ENCODE measurements at places on chromosomes 2 and 18.

GRCh38 chr18:32472841-32473240 is 2.2 kb upstream of the GAREM1 start:
- no peak for DNase-seq

DNA sequence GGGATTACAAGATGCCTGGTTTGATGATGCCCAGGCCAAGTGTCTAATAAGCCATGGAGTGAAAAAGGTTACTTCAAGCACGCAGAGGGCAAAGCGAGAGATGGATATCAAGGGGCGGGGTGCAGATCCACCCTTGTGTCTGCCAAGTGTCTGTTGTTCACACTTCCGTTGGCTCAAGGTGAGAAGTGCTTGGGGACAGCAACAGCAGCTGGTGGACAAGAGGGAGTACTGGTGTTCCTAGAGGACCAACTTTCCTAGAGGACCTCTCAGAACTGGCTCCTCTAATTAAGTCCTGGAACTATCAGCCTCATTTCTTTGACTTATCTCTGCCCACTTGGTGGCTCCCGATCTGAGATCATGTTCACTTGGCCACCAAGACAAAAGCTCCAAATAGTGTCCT is 299.1 kb downstream of the PRKCE start:
- DNase-seq: no peak

- no peak for DNase-seq
Measured at GRCh38 chr18:45171679-45172191, 443.5 kb upstream of the SLC14A2 start.

- no peak for DNase-seq
Measured at GRCh38 chr18:24023185-24023814, 8.7 kb downstream of the TTC39C start.

DNA sequence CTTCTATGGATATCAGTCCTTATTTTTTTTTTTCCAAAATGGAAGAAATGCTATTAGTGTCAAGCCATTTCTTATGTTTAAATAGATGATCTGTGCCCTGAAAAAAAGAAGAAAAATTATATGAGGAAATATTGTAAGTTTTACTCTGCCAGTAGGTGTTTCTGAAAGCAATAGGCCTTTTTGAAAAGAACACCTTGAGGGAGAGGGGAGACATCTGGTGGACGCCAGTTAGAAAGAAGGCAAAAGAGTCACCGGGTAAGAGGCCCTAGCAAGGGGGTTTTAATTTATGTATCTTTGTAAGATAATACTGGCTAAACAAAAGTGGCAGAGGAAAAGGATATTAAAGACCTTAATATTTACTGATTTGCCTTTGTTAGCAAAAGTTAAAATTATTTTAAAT is 56.1 kb downstream of the DYNAP start:
- no peak for DNase-seq

DNA sequence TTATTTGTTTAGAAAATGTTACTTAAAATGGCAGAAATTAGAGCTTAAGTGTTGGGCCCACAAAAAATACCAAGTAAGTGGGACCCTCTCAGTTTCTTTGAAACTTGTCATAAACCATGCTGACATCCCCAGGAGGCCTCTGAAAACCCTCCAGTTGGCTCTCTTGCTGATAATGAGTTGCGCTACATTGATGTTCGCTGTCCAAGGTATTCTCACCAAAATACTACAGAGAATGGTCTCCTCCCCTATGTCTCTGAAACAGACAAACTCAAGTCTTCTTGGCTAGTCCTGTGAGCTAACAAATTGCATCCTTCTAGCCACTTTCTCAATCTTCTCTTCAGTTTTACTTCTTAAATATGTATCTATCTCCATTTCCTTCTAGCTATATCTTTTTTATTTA is 669.4 kb downstream of the IRS1 start:
- DNase-seq: no peak

- DNase-seq: no peak
Measured at GRCh38 chr2:236576087-236576486, 6.5 kb downstream of the ACKR3 start.

GRCh38 chr2:238220274-238220891 is 16.9 kb upstream of the ILKAP start:
- DNase-seq: no peak

- no peak for DNase-seq
Measured at GRCh38 chr2:69767034-69767433, 25.1 kb downstream of the ANXA4 start.

DNA sequence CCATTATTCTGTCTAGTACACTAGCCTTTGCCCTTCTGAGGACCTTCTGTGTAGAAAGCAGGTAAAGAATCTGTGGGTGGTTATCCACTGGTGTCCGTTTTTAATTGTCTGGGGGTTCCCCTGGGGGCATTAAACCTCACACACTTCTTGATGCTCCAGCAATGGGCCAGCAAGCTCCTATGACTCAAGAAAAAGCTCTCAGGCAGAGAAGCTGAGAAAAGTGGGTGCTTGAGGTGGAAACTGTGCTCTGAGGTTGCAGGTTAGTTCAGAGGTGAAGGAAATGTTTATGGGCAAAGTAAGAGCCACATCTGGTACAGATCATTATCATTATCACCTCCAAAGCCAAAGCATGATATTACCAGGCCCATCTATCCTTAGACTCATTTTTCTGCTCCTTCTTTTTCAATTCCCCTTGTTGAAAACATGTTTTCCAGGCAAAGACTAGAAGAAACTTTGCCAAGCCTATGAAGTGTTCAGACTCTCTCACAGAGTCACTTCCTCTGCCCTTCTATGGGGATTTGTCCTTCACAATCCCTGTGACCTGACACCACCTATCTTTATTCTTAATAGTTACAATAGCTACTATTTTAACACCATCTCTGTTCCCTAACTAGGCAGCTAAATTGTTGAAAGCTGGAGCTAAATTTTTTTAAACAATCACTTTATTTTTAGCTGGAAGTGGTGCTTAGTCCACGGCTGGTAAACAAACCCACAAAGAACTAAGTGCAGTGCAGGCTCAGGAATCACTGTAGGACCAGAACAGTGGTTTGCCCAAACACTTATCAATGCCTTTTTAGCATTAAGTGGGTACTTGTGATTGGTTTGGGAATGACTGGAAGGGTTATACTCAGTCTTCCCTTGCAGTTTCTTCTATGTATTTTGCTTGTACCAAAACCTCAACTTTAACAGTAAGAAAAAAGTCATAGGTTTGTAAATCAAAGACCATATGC is 512.8 kb upstream of the POU3F3 start:
- no peak for DNase-seq

- DNase-seq: peak; percentile 79
Measured at GRCh38 chr2:28681158-28681571, 70.5 kb upstream of the PPP1CB start.

- DNase-seq: no peak
Measured at GRCh38 chr18:68427951-68428401, 286.9 kb downstream of the TMX3 start.

- no peak for DNase-seq
Measured at GRCh38 chr2:215983581-215984351, 29.6 kb downstream of the MREG start.

GRCh38 chr18:35386600-35387100 is 9.5 kb upstream of the ZNF396 start:
- peak; percentile 66 for DNase-seq

DNA sequence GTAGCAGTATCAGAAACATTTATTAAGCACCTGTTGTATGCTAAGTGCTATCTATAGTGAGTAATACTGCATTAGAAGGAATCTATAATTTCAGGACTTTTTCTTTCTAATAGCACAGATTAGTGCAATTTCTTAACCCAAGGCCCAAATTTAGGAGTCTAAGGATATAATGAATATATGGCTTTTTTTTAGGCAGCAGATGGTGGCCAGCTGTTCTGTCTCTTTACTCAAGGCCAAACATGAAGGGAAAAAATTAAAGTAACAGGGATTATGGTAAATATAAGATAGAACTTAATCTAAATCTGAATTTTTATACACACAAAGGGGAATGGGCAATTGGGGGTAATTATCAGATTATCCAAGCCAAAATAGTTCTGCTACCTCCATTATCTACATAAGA is 230.6 kb upstream of the SP5 start:
- DNase-seq: no peak

DNA sequence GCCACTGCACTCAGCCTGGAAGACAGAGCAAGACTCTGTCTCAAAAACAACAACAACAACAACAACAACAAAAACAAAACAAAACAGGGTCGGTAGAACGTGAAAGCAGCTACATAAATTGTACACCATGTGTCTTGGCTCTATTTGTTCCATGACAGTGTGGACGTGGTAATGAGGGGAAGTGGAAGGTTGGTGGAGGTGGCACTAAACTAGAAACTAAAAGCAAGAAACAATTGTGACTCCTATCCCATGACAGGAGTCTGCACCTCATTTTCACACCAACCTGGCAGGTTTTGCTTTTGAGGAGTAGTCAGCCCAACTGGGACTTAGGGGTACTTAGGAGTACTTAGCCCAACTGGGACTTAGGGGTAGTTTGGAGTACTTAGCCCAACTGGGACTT is 62.5 kb upstream of the MRPS9 start:
- DNase-seq: no peak

DNA sequence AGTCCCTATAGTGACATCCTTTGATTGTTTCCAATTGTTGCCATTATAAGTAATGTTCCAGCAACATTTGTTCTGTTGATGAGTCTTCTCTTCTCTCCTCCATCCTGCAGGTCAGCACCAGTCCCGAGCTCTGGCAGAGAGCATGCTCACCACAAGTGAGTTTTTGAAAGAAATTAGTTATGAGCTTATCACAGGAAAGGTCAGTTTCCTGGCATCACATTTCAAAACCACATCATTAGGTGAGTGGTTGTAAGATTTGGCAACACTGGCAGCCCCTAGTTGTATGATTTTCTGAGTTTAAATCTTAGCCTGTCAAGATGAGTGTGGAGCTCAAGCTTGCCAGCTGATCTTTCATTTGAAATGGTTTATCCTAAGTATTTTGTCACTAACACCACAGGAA is 149.6 kb downstream of the ESCO1 start:
- no peak for DNase-seq

DNA sequence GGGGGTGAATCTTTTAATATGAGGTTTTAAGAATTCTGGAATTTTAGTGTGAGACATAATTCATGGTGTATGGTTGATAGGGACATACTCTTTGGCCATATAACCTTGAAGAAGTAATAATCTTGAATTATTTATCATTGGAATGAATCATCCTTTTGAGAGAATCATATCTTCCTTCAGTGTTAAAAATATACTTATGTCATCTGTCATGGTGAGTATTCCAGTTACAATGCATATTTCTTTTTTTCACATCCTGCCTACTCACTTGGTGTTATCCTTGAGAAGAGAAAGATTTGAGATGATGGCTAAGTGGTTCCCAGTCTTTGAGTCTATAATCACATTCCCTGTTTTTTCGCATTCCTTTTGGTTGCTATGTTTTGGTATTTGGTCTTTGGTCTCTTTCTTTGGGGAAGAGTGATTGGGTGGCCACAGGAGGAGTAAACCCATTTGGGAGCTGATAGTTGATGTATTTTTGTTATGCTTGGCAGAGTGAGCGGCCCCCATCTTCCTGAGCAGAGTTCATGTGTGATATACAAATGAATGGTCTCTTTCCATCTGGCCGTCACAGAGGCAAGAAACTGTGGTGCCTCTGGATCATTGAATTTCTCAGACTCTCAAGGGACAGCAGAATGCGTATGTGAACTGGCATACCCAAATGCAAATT is 21.6 kb downstream of the ASAP2 start:
- DNase-seq: no peak

GRCh38 chr2:57886161-57886786 is 160.3 kb upstream of the VRK2 start:
- no peak for DNase-seq

GRCh38 chr2:142974288-142975024 is 97.0 kb downstream of the KYNU start:
- no peak for DNase-seq

GRCh38 chr2:216920937-216921456 is 61.1 kb upstream of the TNP1 start:
- no peak for DNase-seq

- peak; percentile 16 for DNase-seq
Measured at GRCh38 chr2:195318440-195319111, 338.4 kb upstream of the SLC39A10 start.

GRCh38 chr18:7452331-7452730 is 114.8 kb upstream of the PTPRM start:
- DNase-seq: no peak

DNA sequence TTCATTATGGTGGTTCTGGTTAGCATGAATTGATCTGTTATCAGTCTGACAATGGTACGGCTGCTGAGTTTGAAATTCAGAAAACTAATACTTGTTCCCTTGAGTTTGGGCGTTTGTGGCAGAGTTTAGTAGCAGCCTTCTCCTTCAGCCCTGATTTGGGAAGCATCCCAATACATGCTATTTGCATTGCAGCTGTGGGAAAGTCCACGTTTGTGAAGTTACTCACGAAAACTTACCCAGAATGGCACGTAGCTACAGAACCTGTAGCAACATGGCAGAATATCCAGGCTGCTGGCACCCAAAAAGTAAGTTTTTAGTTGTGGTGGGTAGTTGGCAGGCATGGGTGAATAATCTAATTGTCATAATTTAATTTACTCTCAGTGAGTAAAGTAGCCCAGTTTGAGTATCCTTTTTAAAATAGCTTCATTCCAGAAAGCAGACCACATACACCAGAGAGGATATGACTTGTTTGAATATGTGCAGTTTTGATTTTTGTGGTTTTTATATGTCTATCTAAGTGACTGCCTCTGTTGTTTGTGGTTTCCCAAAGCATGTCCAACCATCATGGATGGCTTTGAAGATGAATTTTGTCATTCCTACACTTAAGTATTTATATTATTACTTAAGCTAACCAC is 12.2 kb downstream of the DGUOK start:
- DNase-seq: no peak

GRCh38 chr2:216539791-216540241 is 41.2 kb downstream of the RPL37A start:
- DNase-seq: no peak

GRCh38 chr2:133570542-133570941 is 2.3 kb upstream of the NCKAP5 start:
- no peak for DNase-seq

DNA sequence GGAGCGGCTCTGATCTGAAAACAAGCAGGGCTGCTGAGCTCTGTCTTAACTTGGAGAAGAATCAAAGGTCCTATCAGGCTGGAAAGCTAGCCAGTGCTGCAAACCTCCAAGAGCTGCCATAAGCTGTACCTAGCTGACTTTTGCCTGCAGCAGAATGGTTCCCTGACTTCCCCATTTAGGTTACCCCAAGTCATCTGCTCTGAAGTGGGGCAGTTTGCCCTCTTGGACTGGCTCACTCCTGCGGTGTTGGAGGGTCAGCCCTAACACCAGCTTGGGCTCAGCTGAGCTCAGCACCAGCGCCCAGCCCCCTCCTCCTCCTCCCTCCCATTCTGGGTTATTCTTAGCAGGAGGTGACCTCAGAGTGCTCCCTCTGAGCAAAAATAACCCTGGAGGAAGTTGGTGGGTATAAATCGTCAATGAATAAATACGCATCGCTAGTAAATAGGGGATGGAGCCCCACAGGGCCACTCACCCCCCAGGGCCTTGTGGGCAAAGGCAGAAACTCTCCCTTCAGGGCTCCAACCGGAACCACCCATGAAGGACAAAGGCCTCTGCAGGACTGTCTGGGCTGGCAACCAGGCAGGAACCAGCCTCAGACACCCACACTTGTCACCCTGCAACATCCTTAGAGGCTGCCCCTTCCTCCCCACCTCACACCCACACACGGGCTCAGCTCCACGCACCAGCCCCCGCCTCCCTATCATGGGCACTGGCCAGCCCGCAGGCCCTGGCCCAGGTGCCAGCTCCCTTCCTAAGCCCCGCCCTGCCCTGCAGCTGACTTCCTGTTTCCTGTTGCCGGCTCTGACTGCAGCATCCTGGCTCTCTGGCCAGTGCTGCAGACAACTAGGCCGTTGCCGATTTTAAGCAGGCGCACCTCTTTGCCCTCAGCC is 46.9 kb downstream of the DNMT3A start:
- peak; percentile 81 for DNase-seq
